Lower lobe of right lung (tissue), 2 donors: ENCODE measurements at places on chromosomes 11 and 22. TPM values are rescaled to one million over a fixed set of nuclear protein-coding genes. Genes with fewer than 3 reads are reported as not detected.

The SLCO2B1 gene
- 332 TPM for total RNA-seq

The FIBIN gene
- total RNA-seq: 27.8 TPM

The FAT3 gene
- 7.9 TPM for total RNA-seq

The JHY gene
- 10.4 TPM for total RNA-seq

The ACTN3 gene
- total RNA-seq: 0.24 TPM
